ENCODE measurements at places on chromosomes 7 and 10.
A peak's percentile ranks its signal among the peaks of the same experiment; 100 is the strongest.

DNA sequence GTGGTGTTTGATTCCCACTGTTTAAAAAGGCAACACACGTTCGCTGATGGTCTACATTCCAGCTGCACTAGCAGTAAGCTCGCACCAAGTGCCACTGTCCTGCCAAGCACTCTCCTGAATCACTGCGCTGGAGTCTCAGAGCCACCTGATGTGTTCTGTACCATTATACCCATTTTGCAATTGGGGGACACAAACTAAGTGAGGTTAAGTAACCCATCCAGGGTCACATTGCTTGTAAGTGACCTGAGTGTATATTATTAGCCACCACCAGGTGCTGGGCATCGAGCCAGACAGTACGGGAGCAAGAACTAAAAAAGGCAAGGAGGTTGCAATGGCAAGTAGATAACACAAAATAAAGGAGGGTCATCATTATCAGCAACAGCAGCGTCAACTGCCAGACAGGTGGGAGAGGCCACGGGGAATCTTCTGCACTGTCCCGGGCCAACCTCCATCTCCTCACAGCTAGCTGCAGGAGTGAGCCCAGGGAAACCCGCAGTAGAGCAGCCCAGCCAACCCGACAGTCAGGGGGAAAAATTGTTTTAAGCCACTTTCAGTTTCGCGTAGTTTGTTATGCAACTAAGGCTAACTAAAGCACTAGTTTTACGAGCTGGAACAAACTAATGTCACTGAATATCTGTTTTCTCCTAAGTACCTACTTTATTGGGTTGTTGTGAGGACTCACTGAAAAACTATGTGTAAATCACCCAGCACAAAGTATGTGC is 712 bp upstream of the CPVL start:
- peak; percentile 33 for DNase-seq

GRCh38 chr7:130993671-130994365 is 259.8 kb upstream of the KLF14 start:
- no peak for DNase-seq

- DNase-seq: no peak
Observed at GRCh38 chr7:51785876-51786275, 469.3 kb upstream of the COBL start.

DNA sequence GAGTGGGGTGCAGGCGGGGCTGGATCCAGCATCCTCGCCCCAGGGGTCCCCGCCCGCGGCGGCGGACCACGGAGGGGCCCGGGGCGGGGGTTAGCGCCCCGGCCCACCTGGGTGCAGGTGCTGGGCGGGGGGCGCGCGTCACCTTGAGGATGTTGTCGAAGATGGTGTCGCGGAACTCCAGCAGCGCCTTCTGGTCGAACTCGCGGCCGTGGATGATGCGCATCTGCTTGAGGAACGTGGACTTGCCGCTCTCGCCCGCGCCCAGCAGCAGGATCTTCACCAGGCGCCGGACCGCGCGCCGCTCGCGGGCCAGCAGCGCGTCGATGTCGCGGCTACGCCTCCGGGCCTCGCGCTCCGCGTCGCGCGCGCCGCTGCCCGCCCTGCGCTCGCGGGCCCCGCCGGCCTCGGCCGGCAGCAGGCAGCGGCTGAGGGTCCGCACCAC is 376 bp downstream of the GNA12 start:
- no peak for DNase-seq

DNA sequence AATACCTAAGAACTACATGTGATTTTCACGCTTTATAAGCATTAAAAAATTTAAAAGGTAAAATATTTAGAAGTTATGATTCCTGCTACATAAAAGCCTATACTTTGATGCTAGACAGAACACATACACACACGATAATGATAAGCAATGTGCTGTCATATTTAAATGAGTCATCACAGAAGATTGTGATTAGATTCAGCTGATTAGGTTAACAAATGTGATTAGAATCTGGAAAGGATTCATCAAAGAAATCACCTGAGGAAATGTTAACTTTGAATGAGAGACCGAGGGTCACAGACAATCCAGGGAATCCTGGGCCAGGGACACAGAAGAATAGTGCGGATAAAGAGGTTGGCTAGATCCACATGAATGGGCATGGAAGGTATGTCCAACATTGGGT is 42.0 kb upstream of the CYP2C18 start:
- DNase-seq: no peak

DNA sequence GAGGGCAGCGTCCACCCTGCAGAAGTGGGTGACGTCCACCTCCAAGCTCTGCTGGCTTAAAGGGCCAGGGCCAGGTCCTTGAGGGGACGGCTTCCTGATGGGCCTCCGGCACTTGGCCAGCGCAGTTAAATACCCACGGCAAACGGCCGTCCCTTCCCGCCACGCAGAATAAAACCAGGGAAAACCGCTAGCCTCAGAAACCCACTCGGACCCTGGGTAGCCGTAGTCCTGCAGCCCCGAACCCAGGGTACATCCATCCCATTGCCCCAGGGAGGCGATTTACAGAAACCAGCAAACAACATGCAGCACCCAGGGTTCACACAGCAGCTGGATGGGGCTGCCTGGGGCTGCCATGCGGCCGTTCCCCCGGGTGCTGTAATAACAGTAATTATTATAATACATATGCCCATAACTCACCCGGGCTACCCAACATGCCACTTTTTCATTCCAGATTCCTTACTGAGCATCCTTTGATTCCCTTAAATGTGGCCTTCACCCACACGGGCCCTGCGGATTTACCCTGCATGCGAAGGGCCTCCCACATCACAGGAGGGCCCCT is 81.5 kb upstream of the PDGFA start:
- no peak for DNase-seq

DNA sequence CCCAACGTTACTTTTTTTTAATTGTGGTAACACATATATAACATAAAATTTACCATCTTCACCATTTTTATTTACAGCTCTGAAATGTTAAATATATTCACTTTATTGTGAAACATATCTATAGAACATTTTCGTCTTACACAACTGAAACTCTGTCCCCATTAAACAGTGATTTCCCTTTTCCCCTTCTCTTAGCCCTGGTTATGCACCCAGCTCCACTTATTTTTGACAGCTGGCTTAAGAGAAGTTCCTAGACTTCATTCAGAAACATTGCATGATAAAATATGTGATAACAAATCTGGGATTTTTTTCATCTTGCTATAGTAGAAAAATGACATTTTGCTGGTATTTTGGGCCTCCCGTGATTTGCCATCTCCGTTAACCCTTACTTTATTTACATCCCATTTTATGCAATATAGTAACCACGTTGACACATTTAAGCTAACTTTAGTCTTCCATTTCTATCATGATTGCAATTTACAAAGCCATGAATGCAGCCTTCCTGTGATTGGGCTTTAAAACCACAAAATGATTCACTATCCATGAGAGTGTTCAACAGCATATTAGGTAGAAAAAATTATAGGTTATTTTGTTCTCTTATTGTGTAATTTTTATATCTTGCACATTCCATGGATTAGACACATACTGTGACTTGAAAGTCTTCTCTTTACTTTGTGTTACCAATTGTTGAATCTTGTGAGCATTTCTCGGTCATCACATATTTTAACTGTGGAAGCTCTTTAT is 139.6 kb downstream of the SND1 start:
- no peak for DNase-seq

DNA sequence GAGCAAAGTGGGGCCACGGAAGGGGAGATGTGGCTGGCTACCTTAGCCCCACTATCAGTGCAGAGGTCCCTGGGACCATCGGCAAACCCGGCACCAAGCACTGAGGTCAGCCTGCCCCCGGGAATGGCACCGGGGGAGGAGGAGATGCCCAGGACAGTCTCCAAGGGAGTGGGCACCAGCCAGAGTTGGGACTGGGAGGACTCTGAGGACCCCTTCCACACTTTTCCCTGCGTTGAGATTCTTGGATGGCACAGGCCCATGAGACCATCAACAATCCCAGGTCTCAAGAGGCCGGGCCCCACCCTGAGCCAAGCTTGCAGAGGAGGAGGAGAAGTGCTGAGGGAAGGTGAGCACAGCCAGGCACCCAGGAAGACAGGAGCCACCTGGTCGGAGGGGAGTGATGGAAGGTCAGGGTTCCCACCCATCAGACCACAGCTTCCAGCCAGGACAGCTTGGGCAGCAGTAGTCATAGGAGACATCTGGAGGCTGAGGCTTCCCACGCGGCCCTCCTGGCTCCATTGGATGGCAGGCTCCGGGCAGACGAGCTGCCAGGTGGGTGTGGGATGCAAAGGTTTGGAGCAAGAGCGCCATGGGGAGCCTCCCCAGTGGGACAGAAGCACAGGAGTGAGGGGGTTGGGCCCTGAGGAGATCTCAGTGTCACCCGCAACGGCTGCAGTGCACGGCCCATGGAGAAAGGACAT is 2.6 kb upstream of the OPN4 start:
- no peak for DNase-seq

DNA sequence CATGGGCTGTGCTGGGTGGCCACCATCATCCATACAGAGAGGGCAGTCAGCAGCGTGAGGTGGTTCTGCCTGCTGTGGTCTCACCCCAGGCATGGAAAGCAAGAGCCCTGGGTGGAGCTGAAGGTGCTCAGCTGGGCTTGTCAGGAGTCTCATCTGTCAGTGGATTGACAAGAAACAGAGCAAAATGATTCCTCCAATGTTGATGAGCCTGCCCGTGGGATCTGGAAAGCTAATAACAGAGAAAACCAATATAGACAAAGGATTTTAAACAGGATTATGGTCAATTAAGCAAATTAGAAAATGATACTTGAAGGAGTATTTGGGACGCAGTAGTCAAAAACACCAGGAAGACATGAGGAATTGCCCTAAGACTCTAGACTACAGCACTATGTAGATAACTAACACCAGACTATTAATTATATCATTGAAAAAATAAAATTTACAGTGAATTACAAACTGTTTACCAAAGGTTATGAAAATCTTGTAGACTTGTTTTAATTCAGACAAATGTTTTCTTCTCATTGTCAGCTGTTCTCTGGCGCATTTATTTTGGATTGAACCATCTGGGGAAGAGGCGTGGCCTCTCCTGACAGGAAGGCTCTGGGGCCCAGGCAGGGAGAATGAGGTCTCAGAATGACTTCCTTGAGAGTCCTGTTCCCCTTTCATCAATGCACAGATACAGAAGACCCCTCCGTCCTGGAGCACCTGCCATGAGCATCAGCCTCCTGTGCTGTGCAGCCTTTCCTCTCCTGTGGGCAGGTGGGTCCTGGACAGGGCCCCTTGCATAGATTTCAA is 211.2 kb upstream of the PRSS58 start:
- no peak for DNase-seq

GRCh38 chr10:29306688-29307087 is 17.8 kb downstream of the LYZL1 start:
- no peak for DNase-seq

DNA sequence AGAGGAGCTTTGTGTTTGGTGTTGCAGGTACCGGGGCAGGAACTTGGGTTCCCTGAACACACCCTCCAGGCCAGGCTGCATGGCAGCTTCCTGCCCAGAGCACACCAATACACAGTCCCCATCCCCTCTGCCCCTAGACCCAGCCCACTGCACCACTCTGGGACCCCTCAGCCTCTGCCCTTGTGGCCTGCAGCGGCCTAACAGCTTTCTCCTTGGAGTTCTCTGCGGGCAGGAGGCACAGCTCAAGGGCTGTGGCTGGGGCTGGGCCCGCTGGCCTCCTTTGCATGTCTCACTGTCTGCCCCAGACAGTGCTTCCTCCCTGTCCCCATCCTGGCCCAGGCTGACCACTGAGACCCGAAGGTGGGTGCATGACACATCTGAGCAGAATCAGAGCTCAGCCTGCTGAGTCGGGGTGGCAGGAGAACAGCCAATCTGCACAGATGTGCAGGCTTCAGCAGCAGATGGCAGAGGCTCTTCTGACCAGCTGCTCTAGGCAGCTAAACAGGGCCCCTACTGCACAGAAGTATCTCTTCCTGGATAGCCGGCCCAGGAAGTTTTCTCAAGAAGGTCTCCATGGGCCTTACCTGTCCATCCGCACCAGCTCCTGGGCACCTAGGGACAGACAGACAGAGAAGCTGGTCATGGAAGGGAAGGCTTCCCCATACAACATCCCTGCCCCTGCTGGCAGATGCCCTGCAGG is 20.8 kb downstream of the VSIR start:
- no peak for DNase-seq
